Glutamatergic neuron (in vitro differentiated cells): ENCODE measurements at places on chromosomes 12 and 14. TPM values are rescaled to one million over a fixed set of nuclear protein-coding genes. Genes with fewer than 3 reads are reported as not detected.

- H3K27ac ChIP-seq, result peak overlapping the region; percentile 72
- H3K4me1 ChIP-seq, result peaks cover 16% of the 10 kb centered on the region
- H3K27me3 ChIP-seq, result peaks cover 24% of the 10 kb centered on the region
- H3K4me3 ChIP-seq, result peak overlapping the region; percentile 95
- DNase-seq, result peak; percentile 49
Measured at GRCh38 chr14:70642303-70643235, 853 bp downstream of the TTC9 start.

DNA sequence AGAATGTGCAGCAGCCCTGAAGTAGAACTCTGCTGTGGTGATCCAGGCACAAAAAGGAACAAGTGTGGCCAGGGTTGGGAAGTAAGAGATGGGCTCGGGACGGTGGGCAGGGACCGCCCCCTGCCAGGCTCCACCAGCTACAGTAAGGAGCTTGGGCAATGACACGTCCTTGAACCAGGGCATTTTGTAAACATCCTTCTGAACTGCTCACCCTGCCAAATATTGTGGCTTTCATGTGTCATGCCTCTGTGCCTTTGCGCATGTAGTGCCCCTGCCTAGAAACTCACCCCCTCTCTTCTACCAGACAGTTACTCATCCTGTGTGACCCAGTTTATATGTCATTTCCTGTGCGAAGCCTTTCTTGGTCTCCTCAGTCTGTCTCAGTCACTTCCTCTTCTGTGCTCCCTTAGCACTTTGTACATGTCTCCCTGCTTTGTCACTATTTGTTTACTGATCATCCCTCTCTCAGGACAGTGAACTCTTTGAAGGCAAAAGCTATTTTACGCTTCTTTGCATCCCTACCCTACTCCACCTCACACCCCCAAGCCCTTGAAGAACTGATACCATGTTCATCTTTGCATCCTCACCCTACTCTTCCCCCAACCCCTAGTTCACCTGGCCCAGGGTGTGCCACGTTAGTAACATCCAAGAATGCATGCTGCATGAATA is 108.9 kb upstream of the PLEKHG7 start:
- H3K36me3 ChIP-seq, result peaks cover 5% of the 10 kb centered on the region
- H3K4me1 ChIP-seq, result peaks cover 2% of the 10 kb centered on the region
- no peaks in the 10 kb centered on the region for H3K27me3 ChIP-seq
- no peak overlapping the region for H3K4me3 ChIP-seq
- H3K27ac ChIP-seq, result no peak overlapping the region
- no peak for DNase-seq

DNA sequence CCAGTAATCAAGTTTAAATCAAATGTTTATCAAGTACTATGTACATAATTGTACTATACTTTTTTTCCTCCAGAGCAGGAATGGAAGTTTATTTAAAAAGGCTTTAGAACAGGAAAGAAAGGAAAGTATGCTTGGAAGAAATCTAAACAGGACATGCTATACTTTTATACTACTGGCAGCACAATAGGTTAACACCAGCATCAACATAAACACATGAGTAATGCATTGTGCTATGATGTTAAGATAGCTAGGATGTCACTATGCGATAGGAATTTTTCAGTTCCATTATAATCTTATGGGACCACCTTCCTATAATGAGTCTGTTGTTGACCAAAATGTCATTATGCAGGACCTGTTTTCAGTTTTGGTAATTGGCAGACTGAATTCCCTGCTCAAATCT is 41.5 kb upstream of the ANKS1B start:
- no peaks in the 10 kb centered on the region for H3K4me1 ChIP-seq
- H3K27ac ChIP-seq, result no peak overlapping the region
- H3K27me3 ChIP-seq, result no peaks in the 10 kb centered on the region

Gene BEST3
- not detected for total RNA-seq

- H3K4me1 ChIP-seq, result no peaks in the 10 kb centered on the region
- H3K4me3 ChIP-seq, result no peak overlapping the region
- no peaks in the 10 kb centered on the region for H3K36me3 ChIP-seq
- DNase-seq, result no peak
- H3K27me3 ChIP-seq, result no peaks in the 10 kb centered on the region
- H3K27ac ChIP-seq, result no peak overlapping the region
Measured at GRCh38 chr12:8996682-8997405, 7.5 kb downstream of the KLRG1 start.

Gene KRT85
- total RNA-seq, result not detected

Gene TMPRSS12
- not detected for total RNA-seq

Gene PDE3A
- total RNA-seq, result 1.3 TPM

DNA sequence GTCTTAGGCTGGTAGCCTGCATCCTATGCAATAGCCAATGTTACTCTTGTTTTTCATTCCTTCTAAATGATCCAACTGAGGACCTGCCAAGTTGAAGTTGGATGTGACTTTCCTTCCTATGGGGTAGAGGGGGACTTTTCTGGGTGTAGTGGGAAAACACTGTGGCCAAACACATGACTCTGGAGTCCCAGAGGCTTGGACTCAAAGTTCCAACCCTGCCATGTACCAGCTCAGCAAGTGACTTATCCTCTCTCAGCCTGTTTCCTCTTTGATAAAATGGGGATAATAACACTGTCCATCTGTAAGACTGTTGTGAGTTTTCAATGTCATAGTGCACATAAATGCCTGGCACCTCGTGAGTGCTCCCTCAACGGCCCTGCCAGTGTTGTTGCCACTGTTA is 97.0 kb downstream of the ZFP36L1 start:
- DNase-seq, result no peak
- H3K36me3 ChIP-seq, result peaks cover 5% of the 10 kb centered on the region
- no peaks in the 10 kb centered on the region for H3K4me1 ChIP-seq

Gene C14orf132
- total RNA-seq, result 552 TPM

DNA sequence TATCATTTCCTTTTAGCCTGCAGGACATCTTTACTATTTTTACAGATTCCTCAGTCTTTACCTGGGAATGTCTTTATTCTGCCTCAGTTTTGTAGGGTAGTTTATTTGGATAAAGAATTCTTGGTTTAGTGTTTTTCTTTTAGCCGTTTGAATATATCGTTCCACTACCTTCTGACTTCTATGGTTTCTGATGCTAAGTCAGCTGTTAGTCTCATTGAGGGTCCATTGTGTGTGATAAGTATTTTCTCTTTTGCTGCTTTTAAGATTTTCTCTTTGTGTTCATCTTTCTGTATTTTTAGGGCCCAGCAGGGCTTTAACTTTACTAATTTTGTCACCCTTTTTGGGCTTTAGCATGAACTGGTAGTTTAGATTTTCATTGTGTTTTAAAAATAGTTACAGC is 113.5 kb downstream of the MNAT1 start:
- H3K27ac ChIP-seq, result no peak overlapping the region
- H3K4me3 ChIP-seq, result no peak overlapping the region
- no peak for DNase-seq
- H3K36me3 ChIP-seq, result peaks cover 29% of the 10 kb centered on the region
- H3K4me1 ChIP-seq, result no peaks in the 10 kb centered on the region

Gene ZNF891
- 9.2 TPM for total RNA-seq

DNA sequence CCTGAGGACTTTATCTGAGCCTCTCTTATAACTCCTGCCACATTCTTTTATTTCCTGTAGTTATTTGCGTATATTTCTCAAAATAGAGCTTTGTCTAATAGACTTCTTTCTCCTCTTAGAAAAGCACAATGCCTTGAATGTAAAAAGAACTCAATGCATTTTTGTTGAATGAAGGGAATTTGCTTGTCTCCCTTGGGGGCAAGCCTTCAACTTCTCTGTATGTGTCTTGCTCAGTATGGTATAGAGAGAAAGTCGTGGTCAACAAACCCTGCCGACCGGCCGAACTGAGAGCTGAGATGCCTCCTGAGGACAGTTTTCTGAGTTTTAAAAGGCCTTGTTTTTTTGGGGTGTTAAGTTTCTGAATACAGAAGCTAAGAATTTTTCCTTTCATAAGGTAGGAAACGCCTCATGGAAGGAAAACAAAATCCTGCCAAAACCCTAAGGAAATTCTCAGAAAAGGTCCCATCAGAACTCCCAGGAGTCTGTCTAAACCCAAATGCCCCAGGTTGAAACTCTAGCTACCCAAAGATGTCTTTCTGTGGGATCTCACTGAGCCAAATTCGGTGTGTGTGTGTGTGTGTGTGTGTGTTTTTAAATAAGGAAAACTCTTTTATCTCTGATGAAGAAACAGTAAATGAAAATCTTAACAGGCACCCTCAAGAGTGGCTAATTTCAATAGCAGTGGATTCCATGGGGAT is 136.6 kb downstream of the C12orf75 start:
- no peak overlapping the region for H3K4me3 ChIP-seq
- H3K36me3 ChIP-seq, result no peaks in the 10 kb centered on the region
- DNase-seq, result no peak
- peaks cover 6% of the 10 kb centered on the region for H3K4me1 ChIP-seq

DNA sequence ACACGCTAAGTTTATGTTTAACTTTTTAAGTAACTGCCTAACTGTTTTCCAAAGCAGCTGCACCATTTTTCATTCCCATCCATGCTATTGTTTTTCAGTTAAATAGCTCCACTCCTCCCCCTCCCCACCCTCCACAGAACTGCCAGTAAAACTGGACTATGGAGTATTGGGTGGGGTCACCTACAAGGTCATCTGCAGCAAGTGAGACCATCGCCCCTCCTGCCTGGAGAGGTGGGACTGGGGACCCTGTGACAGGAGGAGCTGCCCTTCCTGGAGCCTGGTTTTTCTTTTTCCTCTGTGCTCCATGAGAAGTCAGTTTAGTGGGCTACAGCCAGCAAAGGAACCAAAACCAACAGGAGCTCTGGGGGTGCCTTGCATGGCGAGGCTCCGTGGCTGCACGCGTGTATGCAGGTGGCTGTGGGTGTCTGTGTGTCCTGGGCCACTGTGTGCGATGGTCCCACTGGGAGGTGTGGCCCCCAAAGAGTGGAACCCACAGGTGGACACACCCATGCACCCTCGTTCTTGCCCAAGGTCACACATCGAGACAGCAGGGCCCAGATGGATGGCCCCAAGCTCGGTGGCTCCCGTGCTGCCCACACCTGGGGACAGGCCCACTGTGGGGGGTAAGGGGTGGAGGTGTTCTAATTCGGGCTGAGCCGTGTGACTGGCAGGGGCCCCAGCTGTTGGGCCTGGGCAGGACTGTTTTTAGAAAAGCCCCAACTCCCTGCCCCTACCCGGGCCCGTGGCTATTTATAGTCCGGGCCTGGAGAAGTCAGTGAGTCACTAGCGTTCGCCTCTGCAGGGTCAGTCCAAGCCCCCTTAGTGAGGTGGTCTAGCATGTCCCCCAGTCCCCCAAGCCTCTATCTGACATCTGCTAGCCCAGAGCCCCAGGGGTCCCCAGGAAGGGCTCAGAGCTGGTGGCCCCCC is 2.3 kb upstream of the ADSS1 start:
- no peaks in the 10 kb centered on the region for H3K36me3 ChIP-seq
- H3K27me3 ChIP-seq, result peaks cover 10% of the 10 kb centered on the region
- no peak overlapping the region for H3K4me3 ChIP-seq

Gene A2ML1
- not detected for total RNA-seq

- H3K27me3 ChIP-seq, result peaks cover 11% of the 10 kb centered on the region
- no peak for DNase-seq
- H3K4me1 ChIP-seq, result peaks cover 23% of the 10 kb centered on the region
- H3K4me3 ChIP-seq, result peak overlapping the region; percentile 7
- H3K27ac ChIP-seq, result no peak overlapping the region
Measured at GRCh38 chr14:100302616-100303015, 3.6 kb downstream of the SLC25A29 start.

Gene BICDL1
- total RNA-seq, result 56.4 TPM

Gene NFKBIA
- total RNA-seq, result 20.1 TPM

Gene LDHB
- total RNA-seq, result 539 TPM

- no peak overlapping the region for H3K4me3 ChIP-seq
- no peak for DNase-seq
- H3K36me3 ChIP-seq, result no peaks in the 10 kb centered on the region
- H3K27ac ChIP-seq, result no peak overlapping the region
- peaks cover 2% of the 10 kb centered on the region for H3K4me1 ChIP-seq
- H3K27me3 ChIP-seq, result no peaks in the 10 kb centered on the region
Measured at GRCh38 chr12:16515666-16516065, 90.3 kb downstream of the LMO3 start.

GRCh38 chr14:31189346-31190218 is 18.0 kb downstream of the HECTD1 start:
- no peaks in the 10 kb centered on the region for H3K36me3 ChIP-seq
- no peaks in the 10 kb centered on the region for H3K27me3 ChIP-seq
- no peaks in the 10 kb centered on the region for H3K4me1 ChIP-seq
- no peak for DNase-seq
- H3K27ac ChIP-seq, result no peak overlapping the region

- H3K4me1 ChIP-seq, result peaks cover 39% of the 10 kb centered on the region
- H3K27me3 ChIP-seq, result no peaks in the 10 kb centered on the region
- DNase-seq, result no peak
- H3K27ac ChIP-seq, result no peak overlapping the region
- no peak overlapping the region for H3K4me3 ChIP-seq
- no peaks in the 10 kb centered on the region for H3K36me3 ChIP-seq
Measured at GRCh38 chr12:27552235-27552634, 28.2 kb downstream of the PPFIBP1 start.

Gene CBLN3
- 0.51 TPM for total RNA-seq

Gene RPGRIP1
- total RNA-seq, result not detected

DNA sequence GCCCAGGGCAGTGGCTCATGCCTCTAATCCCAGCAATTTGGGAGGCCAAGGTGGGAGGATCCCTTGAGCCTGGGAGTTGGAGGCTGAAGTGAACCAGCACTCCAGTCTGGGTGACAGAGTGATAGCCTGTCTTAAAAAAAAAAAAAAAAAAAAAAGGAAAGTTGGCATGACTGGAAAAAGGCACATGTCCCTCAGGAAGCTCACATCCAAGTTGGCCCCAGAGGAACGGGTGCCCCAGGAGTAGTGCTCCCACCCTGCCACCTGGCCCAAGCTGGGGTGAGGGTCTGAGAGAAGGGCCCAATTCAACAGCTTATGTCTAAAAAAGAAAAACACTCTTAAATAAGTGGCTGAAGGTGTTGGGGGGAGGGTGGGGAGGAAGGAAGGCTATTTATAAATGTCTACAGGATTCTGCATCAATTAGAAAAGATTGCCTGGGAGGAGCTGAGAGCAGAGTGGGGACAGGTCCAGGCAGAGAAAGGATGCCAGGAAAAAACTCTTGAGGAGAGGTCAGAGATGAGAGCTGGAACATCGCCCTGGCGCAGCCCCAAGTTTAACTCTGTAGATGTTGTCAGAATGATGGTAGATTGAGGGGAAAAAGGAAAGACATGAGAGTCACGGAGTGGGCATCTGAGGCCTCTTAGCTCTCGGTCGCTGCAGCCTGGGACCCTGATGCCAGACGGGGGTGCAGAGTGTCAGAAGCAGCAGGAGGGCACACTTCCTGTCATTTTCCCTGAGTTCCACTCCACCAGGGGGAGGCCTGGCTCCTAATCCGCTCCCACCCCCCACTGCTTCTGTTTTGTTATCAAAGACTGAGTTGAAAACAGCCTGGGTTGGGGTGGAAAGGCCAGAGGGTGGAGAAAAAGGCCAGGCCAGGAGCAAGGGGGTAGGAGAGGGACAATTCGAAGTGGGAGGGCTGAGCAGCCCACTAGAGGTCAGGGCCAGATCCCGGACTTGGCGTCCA is 7.3 kb downstream of the SPRYD3 start:
- H3K36me3 ChIP-seq, result peaks cover 10% of the 10 kb centered on the region
- no peak overlapping the region for H3K4me3 ChIP-seq
- H3K4me1 ChIP-seq, result peaks cover 2% of the 10 kb centered on the region
- no peak overlapping the region for H3K27ac ChIP-seq
- peaks cover 5% of the 10 kb centered on the region for H3K27me3 ChIP-seq
- no peak for DNase-seq
